ENCODE measurements at places on chromosomes 4 and X. TPM values are rescaled to one million over a fixed set of nuclear protein-coding genes. Genes with fewer than 3 reads are reported as not detected.

DNA sequence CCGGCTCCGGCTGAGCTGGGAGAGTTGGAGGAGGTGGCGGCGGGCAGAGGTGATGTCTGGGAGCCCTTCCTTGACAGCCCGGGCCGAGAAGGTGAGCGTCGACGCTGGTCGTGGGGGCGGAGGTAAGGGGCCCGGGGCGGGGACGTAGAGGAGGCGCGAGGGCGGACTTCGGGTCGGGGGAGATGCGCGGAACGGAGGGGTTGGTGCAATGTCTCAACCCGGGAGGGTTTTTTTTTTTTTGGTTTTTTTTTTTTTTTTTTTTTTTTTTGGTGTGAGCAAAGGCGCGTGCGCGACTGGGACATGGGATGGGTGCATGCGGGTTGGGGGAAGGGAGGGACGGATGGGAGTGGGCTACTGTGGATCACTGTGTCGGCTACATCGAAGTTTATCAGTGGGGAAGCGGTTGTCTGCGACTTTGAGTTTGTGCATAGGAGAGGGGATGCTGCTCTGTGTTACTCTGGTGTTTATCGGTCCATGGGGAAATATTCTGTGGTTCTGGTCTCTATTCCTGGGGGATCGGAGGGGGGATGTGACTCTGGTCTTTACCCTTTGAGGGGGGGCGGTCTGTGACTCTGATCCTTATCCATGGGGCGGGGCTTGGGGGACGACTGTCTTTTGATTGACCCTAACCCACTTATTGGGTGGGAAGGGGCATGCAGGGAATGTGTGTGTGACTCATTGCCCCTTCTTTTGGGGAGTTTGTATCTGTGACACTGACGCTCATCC, 537 bp downstream of the RBM10 start:
- H3K27ac ChIP-seq, result peak overlapping the region; percentile 97
- peaks cover 4% of the 10 kb centered on the region for H3K4me1 ChIP-seq
- H3K36me3 ChIP-seq, result no peaks in the 10 kb centered on the region
- peak overlapping the region; percentile 97 for H3K4me3 ChIP-seq
- H3K27me3 ChIP-seq, result peaks cover 10% of the 10 kb centered on the region

DNA sequence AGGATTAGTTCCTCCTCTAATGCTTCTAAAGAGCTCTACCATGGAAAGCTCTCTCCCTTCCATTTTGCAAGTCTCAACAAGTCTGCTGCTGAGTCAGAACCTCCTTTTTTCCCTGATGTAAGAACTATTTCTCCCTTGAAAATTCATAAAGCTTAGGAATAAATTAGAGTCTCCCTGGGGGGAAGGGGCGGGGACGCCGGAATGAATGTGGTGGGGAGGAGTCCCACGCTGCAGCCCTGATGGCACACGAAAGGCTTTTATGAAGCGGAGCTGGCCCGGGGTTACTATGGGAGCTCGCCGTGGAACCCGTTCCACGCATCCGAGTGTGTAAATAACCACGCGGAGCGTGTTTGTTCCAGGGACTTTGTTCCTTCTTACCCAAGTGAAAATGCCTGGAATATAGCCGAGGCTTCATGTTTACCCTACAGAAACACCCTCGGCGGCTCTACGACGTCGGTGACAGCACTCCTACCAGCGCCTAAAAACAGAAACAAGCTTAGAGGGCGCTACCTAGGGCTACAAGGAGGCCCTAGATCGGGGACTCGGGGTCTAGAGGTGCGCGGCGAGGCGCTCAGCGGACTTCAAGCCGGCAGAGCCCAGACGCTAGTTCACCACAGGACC, 923 bp upstream of the CPEB2 start:
- peaks cover 13% of the 10 kb centered on the region for H3K36me3 ChIP-seq
- H3K27ac ChIP-seq, result peak overlapping the region; percentile 84
- peak overlapping the region; percentile 91 for H3K4me3 ChIP-seq
- peak; percentile 76 for DNase-seq
- H3K27me3 ChIP-seq, result peaks cover 5% of the 10 kb centered on the region

DNA sequence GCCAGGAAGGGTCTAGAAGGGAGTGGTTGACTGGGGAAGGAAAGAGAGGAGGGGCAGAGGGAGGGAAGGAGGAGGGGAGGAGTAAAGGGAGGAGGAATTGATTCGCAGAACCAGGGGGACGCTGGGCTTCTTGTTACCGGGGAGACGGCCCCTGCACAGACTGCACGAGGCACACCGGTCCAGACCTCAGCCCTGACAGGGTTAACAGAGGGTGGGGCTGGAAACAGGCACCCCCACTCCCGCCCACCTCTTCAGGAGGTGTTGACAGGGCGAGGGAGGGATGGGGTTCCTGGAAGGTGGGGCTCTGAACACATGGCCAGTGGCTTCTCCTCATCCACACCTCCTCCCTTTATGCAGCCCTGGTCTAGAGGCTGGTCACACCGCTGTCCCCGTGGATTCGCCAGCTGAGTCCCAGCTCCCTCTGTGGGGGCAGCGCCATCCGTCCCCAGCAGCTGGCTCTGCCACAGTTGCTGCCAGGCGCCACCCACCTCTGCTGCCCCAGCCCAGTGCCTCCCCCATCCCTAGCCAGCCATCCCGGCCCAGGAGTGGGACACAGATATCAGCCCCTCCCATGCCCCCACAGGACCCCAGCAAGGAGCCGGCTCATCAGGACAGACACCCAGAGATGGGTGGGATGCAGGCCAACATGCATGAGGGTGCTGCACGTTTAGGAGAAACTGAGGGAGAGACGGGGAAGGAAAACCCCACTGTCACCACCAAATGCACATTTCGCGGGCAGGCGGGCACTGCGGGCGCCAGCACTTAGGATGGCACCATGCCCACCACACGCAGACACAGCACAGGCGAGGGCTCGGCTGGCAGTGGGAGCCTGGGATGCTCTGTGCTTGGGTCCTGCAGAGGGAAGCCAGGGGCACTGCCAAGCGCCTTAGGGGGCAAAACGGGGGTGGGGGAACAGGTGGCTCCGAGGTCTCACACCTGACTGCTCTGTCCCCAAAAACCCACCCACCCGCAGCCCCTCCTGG, 87.6 kb downstream of the ABLIM2 start:
- no peak for DNase-seq
- no peak overlapping the region for H3K4me3 ChIP-seq
- H3K4me1 ChIP-seq, result peaks cover 8% of the 10 kb centered on the region
- no peak overlapping the region for H3K27ac ChIP-seq

KLHL4 gene
- total RNA-seq, result 39.9 TPM

ARX gene
- total RNA-seq, result 0.98 TPM

Measured in glutamatergic neuron (in vitro differentiated cells).